NCI-H748 treated with DMSO at 0.1 percent for 48 hours (cell line): ENCODE measurements at places on chromosomes 12 and 14.
A peak's percentile ranks its signal among the peaks of the same experiment; 100 is the strongest.

DNA sequence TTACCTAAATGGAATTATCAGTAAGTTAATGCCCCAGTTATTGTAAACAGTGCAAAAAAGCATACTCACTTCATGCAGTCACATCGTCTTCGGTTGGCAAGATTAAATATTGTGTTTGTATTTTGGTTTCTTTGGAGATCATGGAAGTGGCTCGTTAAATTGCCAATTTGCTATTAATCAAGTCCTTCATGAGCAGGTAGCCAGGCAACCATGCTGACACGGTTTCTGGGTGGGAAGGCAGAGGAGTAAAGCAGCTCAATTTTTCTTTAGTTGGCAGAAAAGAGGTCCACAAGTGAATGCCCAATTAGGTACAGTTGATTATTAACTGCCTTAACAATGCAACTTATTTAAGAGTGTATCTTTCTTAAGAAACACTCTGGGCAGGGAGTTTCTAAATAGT, 43.9 kb downstream of the PPP4R3A start:
- DNase-seq: peak; percentile 31

DNA sequence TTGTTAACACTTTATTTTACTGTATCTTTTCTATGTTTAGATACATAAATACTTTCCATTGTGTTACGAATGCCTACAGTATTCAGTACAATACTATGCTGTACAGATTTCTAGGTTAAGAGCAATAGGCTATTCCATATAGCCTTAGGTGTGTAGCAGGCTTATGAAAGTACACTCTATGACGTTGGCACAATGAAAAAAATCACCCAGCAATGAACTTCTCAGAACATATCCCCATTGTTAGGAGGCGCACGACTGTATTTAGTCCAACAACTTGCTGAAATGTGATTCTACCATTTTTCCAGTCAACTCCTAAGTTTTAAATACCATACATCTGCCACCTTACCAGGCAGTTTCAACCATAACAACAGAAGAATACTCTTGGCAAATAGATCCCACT, 1.8 kb downstream of the PARP11 start:
- DNase-seq: no peak

DNA sequence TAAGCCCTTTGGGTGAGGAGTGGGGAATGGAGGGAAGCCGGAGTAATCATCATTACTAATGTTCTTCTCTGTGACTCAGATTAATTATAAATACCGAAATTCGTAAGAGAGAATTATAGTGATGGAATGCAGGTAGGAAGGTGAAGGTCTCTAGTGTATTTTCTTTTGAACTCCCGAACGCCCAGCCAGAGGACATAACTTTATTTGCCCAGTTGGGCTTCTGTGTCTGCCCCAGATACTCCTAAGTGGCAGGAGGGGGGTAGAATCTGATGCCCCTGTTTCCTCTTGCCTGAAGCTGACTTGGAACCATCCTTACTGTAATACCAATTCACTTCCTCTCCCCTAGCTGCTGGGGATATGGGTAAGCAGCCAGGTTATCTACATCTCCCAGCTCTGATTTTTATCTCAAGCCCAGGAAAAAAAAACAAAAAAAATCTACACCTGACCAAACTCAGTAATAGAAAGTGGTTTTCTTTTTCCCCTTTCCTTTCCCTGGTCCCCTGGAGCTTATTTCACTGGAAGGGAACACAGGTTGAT, 84.4 kb upstream of the CISTR start:
- DNase-seq: no peak

DNA sequence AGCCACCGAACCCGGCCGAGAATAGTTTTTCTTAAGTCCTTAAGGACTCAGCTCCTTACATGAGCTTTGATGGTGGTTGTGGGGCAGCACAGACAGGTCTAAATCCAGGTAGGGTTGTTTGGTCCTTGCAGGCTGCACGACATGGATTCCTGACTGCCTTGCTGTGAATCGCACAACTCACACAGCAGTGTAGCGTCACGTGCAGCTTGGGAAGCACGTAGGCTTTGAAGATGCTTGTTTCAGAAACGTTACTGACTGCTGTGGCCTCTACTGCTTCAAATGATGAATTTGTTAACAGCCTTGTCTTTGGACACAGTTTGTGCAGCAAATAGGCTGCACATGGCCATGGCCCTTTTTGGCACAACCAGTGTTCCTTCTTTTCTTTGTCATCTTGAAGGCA, 29.9 kb downstream of the ZBTB42 start:
- no peak for DNase-seq

DNA sequence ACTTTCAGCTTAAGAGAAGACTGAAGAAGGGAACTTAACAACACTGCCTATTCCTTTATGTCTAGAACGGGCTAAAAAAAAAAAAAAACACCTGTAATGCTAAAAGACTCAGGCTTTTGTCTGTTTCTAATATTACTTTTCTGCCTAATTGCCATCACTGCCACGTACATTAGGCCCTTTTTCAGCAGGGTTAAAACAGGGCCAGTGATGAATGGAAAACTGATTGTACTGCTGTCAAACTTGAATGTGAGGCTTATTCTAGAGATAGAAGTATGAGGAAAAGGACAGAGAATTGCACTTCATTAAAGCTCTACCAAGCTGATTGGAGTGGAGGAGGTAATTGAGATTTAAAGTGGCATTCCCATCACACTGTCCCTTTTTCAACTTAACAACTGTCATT, 535.8 kb downstream of the PRKD1 start:
- DNase-seq: no peak

- no peak for DNase-seq
These were observed 34.8 kb upstream of the SELPLG start for GRCh38 chr12:108668542-108668941.

GRCh38 chr14:53956427-53957201, at the start of gene BMP4:
BMP4 (minus strand) TSS chr14:53956825; CDS start chr14:53952222, 4,603 bp downstream.
- DNase-seq: no peak
